ENCODE measurements at places on chromosomes 12 and 14. TPM values are rescaled to one million over a fixed set of nuclear protein-coding genes. Genes with fewer than 3 reads are reported as not detected.

DNA sequence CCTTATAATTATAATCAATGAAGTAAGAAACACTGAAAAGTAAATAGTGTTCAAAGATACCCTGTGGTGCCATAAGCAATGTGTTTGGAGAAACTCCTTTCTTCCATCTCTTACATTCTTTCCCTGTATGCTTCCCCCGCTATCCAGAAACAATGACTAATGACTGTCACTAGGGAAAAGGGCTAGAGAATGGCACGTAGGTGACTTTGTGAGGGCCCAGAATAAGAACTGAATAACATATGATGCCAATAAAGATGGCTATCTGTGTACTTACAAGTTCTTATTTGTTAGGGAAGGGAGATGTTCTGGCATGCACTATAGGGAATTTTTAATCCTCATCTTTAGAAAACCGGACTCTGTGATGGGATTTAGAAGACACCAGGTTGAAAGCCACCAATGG, 4.7 kb upstream of the KRT7 start:
- DNase-seq, result no peak

The EML1 gene
- 3.7 TPM for total RNA-seq

GRCh38 chr12:109888179-109889020, 8.1 kb upstream of the GLTP start:
- DNase-seq, result peak; percentile 98

GRCh38 chr14:102026934-102027333, 59.9 kb downstream of the HSP90AA1 start:
- DNase-seq, result peak; percentile 29

The TMEM30B gene
- total RNA-seq, result 17.9 TPM

GRCh38 chr14:31745741-31746140, 184.5 kb downstream of the NUBPL start:
- no peak for DNase-seq

The HEBP1 gene
- 20.5 TPM for total RNA-seq

DNA sequence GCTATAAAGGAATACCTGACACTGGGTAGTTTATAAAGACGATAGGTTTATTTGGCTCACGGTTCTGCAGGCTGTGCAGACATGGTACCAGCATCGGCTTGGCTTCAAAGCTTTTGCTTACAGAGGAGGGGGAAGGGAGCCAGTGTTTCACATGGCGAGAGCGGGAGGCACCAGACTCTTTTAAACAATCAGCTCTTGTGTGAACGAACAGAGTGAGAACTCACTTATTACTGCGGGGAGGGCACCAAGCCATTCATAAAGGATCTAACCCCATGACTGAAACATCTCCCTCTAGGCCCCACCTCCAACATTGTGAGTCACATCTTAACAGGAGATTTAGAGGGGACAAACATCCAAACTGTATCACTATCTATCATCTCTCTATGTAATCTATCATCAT, 227.4 kb downstream of the TMEM132D start:
- DNase-seq, result no peak

- peak; percentile 55 for DNase-seq
These were observed 126.7 kb upstream of the LGR5 start for GRCh38 chr12:71312768-71313403.

- peak; percentile 78 for DNase-seq
These were observed 164.9 kb downstream of the NAV3 start for GRCh38 chr12:77995436-77996167.

The KRT4 gene
- total RNA-seq, result 0.11 TPM

DNA sequence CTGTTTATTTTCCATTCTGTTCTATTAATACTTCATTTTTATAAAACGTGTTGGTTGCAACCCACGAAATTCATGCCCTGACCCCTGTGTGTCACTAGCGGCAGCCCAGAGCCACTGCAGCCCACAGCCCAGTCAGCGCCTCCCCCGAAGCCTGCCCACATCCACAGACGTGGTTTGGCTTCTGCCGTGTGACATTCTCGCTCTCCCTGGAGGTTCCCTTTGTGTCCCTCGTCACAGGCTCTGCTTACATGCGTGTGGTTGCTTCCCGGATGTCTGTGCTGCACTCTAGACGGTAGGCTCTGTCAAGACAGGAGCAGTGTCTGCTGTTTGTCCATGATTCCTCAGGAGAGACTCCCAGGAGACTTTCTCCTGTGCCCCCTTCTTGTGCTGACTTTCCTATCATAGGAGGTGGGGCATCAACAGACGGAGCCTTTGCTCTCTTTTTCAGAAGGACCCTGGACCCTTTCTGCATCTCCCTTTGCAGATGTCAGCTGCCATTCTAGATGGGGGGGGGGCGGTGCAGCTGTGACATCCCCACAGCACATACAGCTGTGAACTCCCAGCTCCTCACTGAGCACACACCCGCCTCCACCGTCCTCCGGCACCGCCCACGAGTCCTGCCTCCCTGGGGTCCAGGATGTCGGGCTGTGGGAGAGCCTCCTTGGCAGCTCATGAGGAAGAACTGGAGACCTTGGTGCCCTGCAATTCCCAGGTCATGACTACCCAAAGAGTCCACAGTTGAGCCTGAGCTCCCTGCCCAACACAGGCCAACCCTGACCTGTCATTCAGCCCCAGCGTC, 36.8 kb upstream of the PIWIL1 start:
- no peak for DNase-seq

GRCh38 chr14:75514673-75515628, 7.3 kb upstream of the BATF start:
- DNase-seq, result no peak

- peak; percentile 19 for DNase-seq
These were observed 502.6 kb downstream of the FUT8 start for GRCh38 chr14:65915125-65915524.

GRCh38 chr12:12229556-12230092, 37.2 kb downstream of the LRP6 start:
- no peak for DNase-seq

DNA sequence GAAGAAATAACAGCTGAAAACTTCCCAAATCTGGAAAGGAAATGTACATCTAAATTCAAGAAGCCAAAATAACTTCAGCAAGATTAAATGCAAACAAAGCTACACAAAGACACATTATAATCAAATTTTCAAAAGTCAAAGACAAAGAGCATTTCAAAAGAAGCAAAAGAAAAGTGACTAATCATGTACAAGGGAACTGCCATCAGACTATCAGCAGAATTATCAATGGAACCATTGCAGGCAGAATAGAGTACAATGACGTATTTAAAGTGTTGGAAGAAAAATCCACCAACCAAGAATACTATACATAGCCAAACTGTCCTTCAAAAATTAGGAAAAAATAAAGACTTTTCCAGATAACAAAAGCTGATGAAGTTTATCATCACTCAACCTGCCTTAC, 147.5 kb downstream of the NELL2 start:
- no peak for DNase-seq

DNA sequence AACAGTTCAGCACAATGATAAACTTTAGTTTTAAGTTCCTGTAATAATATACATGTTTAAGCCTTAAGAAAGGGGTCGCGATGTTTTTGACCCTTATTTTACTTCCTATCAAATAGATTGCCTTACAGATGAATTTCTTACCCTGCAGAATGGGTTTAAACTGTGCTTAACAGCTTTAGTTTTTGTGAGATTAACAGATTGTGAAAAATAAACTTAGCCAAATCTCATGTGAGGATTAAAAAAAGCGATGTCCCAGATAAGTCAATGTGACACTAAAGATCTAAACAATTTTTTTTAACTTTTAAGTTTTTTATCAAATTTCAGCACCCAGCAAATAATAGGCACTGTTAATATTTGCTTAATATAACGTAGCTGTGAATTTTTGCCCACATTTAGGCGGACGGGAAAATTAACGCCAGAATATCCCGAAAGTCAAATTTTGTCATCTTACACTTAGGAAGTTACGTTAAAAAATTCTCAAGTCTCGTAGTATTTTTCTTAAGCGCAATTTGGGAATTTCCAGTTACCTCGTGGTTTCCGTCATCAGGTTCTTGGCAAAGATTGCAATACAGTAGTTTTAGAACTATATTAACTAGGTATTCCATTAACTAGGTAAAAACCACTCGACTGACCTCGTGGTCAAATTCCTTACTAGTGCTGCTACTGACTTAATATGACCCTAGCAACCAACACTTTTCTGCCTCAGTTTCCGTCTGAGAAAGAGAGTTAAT, 1.2 kb downstream of the HNRNPC start:
- DNase-seq, result no peak

- no peak for DNase-seq
These were observed 3.3 kb downstream of the FAR2 start for GRCh38 chr12:29152223-29152868.

The JPH4 gene
- not detected for total RNA-seq

DNA sequence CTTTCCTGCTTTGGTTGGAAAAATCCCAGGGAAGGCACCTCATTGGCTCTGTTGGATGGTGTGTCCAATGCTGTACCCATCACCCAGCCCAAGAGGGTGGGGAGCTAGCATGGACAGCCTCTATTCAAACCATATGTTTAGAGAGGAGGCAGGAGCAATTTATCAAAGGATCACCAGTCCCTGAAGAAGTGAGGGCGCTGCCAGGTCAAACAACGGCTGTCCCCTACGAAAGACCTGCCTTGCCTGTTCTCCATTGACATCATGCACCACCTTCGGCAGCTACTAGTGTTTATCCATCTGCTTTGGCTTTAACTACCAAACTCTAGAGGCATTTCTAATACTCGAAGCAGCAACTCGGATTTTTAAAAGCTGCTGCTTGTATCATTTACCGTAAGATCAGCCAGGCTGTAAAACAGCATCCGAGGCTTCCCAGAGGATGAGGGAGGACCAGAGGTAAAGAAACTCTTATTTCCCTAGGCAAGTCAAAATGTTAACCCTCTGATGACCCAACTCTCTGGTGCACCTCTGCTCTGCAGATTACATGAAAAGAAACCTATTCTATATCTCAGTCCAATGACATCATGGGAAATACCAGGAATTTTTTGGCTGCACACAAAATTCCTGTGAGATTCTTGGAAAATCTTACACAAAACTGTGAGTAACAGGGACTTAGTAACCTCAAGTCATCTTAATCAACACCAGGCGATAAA, 720.9 kb upstream of the TBX3 start:
- peak; percentile 87 for DNase-seq

The GARIN6 gene
- not detected for total RNA-seq

GRCh38 chr12:49190974-49191373, 2.1 kb upstream of the TUBA1A start:
- no peak for DNase-seq

The STXBP6 gene
- total RNA-seq, result 0.25 TPM

The TSHR gene
- not detected for total RNA-seq

DNA sequence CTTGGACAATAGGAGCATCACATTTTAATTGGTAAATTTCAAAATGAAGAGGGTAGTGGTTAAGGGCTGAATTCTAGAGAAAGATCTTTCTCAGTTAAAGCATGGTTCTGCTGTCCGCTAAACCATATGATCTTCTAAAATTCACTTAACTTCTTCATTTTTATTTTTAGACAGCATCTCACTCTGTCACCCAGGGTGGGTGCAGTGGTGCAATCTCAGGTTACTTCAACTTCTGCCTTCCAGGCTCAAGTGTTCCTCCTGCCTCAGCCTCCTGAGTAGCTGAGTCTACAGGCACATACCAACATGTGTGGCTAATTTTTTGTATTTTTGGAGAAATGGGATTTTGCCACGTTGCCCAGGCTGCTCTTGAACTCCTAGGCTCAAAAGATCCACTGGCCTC, 226.7 kb upstream of the ABCD2 start:
- DNase-seq, result no peak

DNA sequence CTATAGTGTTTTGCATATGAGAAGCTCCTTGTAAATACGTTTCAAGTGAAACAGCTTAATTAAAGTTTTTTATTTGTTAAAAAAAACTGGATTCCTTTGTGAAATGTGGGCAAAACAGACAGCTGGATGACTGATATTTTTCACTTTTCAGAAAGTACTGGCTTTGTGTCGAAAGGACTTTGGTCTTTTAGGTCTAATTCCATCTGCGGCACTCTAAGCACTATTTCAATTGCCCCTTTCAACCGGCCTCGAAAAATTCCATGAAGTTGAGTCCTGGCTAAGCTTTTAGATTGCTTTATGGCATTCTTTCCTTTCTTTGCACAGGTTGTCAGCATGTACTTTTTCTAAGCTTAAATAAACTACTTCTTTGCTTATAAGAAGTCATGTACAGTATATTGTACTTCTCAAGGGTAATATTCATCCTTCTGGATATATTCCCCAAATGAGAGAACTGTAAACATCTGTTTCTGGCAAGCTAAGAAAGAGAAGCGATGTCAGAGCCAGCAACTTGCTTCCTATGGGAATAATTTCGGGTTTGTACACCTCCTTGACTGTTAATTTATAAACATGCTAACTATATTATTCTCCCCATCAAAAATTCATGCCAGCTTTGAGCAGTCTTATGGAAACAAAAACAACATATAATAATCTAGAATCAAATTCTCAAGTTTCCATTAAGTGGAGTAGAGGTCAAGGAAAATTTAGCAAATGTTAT, 611.3 kb downstream of the ETNK1 start:
- no peak for DNase-seq

GRCh38 chr12:75756111-75756510, 244.7 kb upstream of the KRR1 start:
- DNase-seq, result no peak

The KLRF1 gene
- 0.48 TPM for total RNA-seq

All from foreskin keratinocyte (primary cell).